ENCODE measurements at places on chromosomes 16 and 17.

GRCh38 chr17:32815460-32815859 lies 61.5 kb downstream of the MYO1D start:
- no peak for DNase-seq

GRCh38 chr17:9346296-9346926 lies 229.2 kb downstream of the STX8 start:
- no peak for DNase-seq

GRCh38 chr17:42521666-42522262 lies 14.3 kb upstream of the NAGLU start:
- DNase-seq: no peak

GRCh38 chr17:73471924-73472323 lies 160.1 kb upstream of the CDC42EP4 start:
- no peak for DNase-seq

- no peak for DNase-seq
Observed at GRCh38 chr16:30882429-30883310, 11.2 kb downstream of the BCL7C start.

DNA sequence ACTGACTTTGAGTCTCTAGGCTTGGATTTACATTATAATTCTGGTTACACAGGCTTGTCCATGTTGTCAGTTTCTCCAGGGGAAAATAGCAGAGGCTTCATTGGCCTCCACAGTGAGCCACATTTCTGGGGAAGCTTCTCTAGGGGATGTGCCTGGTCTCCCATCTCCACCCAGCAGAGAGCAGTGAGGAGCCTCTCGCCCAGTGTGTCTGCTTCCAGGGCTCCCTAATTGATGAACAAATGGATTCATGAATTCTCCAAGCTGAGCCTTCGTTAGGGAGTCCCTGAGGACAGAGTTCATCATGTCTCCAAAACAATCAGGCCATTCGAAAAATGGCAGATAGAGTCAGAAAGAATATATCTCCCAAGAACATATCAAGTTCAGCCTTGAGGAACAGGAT lies 162.4 kb upstream of the TOX3 start:
- DNase-seq: no peak

DNA sequence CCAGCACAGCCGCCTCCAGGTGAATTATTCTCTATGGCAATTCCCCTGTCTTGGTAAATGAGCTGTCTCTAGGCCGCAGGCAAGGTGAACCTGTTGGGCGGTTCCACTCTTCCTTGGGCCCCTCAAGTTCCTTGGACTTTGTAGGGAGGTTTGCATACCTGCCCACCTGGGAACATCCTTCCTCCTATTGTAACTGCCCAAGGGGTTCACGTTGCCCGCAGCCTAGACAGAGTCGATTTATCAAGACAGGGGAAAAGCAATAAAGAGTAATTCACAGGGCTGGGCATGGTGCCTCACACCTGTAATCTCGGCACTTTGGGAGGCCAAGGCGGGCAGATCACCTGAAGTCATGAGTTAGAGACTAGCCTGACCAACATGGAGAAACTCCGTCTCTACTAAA lies 122.5 kb downstream of the KCNJ18 start:
- DNase-seq: no peak

DNA sequence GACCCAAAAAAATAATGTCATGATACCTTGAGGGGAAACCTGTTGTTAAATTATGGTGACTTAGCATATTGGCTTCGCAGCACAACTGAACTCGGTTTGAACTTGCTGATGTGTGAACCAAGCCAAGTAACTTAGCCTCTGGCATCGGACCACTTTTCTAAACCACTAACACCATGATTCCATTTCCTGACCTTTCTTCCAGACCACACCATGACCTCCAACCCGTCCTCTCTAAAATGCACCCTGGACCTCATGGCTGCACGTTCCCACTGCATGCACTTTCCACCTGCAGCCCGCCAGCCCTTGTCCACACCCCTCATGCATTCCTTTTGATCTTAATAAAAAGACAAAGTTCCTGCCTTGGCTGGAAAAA lies 29.3 kb downstream of the DYNLRB2 start:
- no peak for DNase-seq

- DNase-seq: no peak
Observed at GRCh38 chr17:46141645-46142044, 51.6 kb downstream of the KANSL1 start.

DNA sequence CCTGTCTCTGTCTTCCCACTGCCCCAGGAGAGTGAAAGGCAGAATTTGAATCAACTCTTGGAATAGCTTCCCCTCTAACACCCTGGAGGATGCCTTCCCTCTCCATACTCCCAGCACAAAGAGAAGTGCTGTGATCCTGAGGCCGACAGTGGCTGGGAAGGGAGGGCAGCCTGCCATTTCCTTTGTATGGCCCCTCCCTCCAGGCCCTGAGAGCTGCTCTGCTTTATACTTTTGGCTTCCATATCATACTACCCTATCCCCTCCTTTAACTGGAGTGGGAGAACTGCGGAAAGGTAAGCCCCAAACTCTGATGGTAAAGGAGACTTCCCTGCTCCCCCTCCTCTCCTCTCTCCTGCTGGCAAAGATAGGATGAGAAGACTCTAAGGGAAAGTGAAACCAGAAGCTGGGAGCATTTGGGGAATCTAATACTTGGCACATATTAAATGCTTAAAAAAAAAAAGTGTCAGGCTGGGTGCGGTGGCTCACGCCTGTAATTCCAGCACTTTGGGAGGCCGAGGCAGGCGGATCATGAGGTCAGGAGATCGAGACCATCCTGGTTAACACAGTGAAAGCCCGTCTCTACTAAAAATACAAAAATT lies 4.1 kb upstream of the MED24 start:
- DNase-seq: no peak

DNA sequence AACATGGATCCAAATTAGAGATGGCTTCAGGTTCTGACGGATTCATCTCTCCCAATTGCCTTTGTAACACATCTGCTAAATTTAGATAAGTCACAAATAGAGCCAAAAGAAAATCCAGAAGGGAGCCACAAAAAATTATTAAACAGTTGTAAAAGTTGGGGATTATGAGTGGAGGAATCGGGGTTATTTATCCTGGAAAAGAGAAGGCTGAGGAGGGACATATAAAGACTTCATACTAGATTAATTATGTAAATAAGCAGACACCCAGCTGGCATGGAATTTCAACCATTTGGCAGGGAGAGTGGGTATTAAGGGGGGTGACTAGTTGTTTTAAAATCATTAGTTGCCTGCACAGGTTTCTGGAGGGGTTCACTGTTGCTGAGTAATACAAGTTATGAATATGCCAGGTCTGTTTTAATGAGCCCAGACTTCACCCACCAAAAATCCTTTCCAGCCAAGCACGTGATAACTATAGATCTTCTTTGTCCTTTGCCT lies 89.6 kb downstream of the CDH13 start:
- DNase-seq: no peak

GRCh38 chr16:80828495-80828894 lies 24.1 kb upstream of the CDYL2 start:
- DNase-seq: no peak

GRCh38 chr17:2181897-2182448 lies 121.6 kb downstream of the SMG6 start:
- DNase-seq: no peak

DNA sequence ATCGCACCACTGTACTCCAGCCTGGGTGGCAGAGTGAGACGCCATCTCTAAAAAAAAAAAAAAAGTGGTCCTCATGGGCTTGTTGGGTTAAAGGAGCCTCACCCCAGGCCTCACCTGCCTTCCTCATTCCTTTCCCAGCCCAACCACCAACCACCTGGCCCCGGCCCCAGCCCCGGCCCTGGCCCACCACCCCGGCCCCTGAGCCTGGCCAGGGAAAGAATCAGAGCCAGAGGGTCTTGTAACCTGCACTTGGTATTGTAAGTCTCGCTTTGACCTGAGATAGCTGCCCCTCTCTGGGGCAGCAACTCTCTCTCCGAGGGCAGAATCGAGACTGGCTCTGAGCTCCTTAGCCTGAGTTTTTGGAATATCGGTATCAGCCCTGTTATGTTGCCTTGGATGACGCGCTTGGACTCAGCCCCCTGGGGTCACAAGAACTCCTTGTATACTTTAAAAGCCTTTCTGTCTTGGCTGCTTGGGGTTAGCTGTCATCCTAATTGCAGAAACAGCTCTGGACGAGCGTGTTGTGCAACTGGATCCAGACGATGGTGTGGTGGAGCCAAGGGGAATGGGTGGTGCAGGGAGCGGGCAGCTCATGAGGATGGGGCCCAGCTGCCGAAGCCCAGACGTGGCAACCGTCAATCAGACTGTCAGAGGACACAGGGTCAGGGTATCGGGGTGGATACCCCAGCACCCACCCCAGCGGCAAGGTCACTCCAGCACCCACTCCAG lies 14.6 kb downstream of the SMTNL2 start:
- DNase-seq: no peak

GRCh38 chr17:12613566-12613965 lies 52.1 kb upstream of the MYOCD start:
- DNase-seq: no peak

- DNase-seq: no peak
Observed at GRCh38 chr17:51860954-51861561, 297.5 kb downstream of the CA10 start.

DNA sequence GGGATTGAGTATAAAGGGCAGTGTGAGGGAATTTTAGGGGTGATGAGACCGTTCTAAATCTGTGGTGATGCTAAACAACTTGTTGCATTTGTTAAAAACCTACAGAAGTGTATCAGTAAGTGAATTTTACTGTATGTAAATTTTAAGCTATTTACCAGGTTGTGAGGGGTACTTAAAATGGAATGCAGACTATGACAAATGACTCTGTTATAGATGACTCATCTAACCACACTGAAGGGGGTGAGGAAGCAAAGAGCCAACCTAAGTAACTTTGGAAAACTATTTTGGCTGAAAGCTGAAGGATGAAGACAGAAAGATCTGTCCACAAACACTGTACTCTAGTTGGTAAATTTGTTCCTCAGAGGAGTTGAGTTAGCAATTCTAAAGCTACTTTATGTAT lies 5.3 kb upstream of the MKS1 start:
- no peak for DNase-seq

DNA sequence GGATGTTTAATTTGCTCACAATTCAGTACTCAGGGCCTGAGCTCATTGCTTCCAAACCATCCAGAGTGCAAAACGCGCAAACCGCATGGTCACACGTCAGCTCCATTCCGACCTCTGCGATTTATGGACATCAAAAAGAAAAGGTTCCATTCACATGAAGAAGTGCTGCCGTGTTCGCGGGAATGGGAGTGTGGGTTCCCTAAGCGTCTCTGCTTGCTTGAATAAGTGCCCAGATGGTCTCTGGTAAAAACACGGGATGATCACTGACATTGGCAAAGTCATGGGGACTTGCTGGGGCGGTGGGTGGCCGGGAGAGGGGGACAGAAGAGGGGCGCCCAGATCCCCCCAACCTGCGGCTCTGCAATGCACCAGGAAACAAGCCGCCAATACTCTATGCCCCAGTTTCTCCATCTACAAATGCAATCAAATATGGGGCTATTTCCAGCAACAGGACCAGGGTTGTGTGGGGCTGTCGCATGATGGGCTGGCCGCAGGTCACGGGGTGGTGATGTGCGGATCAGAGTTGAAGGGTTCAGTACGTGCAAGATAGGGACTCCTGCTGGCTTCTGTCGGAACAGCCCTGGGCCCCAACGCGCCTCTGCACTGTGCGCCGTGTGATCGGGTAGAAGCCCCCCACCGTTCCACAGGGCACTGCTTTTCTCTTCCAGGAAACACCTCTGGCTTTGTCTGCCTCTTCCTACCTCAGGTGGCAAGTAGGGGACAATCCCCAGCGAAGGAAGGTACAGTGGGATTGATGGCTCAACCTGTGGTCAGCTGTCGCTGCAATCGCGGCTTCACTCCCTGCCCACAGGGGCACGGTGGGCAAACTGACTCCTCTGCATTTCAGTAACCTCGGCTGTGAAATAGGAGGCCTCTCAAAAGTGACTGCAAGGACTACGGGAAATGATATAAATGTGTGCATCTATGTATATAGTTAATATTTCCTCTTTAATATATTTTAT lies 11.2 kb downstream of the FOXF1 start:
- DNase-seq: no peak

DNA sequence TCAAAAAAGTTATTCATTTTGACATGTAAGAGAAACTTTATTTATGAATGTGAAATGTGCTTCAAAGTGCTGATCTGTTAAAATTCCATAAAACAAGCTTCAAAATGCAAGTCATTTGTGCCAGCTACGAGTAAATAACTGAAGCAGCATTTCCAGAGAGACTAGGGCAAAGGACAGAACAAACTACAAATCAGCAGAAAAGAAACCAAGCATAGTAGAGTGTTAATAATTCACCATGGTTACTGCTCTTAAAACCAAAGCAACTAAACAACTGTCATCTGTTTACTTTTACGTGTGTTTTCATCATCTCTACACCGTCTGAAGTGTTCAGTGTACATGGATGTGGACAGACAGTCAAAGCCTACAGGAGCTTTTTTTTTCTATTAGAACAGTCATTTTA lies 1.6 kb upstream of the ASPA start:
- DNase-seq: no peak

DNA sequence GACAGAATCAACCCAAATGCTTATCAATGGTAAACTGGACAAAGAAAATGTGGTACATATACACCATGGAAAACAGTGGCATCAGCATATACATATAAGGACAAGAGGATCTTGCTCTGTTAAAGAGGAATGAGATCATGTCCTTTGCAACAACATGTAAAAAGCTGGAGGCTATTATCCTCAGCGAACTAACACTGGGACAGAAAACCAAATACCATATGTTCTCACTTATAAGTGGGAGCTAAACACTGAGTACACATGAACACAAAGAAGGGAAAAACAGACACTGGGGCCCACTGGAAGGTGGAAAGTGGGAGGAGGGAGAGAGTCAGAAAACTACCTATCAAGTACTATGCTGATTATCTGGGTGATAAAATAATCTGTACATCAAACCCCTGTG lies 447.3 kb upstream of the MAF start:
- no peak for DNase-seq

DNA sequence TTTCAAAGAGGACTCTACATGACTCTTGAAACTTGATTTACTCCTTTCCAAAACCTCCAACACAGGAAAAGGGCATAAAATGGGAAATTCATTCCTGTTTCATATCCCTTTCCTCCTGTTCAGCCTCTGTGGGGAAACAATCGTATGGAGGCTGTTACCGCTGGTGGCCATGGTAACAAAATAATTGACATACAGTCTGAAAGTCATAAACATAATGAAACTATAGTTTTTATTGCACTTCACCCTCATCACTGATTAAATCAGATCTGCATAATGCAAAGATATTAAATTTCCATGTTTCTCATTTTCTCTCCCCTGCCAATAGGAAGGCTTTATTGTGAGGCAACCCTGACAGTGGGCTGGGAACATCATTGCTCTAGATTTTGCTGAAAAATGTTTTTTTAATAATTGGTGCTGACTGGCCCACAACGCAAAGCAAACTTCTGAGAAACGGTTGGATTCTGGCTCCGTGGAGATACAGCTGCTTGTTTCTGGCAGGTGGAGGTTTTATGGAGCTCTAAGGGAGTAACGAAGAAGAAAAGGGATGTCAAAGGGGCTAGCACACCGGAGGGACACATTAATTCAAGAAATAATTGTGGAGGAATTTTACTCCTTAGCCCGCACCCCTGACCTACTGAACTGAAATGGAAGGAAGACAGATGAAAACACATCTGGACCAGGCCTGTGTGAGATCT lies 154.2 kb upstream of the SHISA6 start:
- DNase-seq: no peak

DNA sequence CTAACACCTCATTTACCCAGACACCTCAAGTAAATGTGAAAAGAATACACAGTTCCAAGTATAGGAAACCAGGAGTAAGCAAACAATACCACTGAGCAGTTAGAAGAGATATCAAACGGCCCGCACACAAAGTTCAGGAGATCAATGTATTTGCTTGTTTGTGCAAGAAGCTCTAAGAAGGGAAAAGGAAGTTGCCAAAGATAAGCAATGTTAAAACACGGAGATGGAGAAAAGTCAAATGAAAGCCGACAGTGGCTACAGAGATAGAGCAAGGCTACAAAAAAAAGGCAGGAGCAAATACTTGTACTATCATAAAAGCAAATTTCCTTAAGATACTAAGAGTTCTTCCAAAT lies 29.5 kb downstream of the PSME3IP1 start:
- no peak for DNase-seq
